ENCODE measurements at places on chromosomes 1 and 21.

GRCh38 chr1:156627313-156627880 lies 8.2 kb downstream of the HAPLN2 start:
- peak; percentile 10 for DNase-seq

- no peak for DNase-seq
These were observed 55.2 kb upstream of the PALMD start for GRCh38 chr1:99590578-99591209.

DNA sequence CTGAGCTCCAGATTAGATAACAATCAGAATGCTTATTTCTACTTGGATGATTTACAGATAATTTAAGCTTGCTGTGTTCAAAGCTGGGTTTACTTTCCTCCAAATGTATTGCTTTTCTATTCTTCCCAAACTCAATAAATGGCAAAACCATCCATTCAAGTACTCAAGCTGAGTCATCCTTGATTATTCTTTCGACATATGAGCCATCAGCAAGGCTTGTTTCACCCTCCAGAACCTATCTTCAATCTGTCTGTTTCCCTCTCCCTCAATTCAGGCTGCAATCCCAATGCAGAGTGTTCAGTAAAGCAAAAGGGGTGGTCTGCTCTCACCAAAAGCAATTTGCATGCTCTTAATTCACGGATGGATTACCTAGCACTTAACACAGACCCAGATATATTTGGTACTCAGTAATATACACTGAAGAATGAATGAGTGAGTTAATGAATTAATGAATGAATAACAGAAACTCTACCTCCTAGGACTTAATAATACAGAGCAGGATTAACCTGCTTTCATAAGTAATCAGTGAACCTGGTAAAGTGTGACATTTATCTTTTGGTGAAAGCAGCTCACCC lies 41.9 kb downstream of the DDR2 start:
- no peak for DNase-seq

GRCh38 chr1:89487972-89488371 lies 36.7 kb upstream of the LRRC8B start:
- DNase-seq: no peak

DNA sequence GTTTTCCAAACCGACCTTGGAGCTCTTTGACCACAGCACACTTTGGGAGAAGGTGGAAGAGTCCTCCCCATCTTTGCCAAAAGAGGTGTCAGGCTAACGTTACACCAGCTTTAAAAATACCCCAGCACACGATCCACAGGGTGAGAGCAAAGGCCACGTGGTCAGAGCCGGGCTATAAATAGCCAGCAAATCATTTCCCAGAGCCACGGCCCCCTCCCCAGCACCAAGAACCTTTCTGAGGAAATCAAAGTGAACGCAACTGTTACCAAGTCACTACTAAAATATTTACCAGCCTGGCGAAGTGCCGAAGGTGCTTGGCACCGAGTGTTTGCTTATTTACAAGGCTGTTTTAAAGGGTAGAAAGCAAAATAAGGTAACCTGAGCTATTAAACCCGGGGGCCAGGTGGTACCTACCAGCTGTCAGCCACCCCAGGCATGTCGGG lies 72.4 kb downstream of the CASZ1 start:
- no peak for DNase-seq

GRCh38 chr1:86696522-86696921 lies 7.9 kb upstream of the SH3GLB1 start:
- no peak for DNase-seq

GRCh38 chr1:110356379-110356778 lies 17.2 kb downstream of the RBM15 start:
- DNase-seq: no peak

GRCh38 chr1:59574085-59574484 lies 240.7 kb upstream of the HOOK1 start:
- no peak for DNase-seq

DNA sequence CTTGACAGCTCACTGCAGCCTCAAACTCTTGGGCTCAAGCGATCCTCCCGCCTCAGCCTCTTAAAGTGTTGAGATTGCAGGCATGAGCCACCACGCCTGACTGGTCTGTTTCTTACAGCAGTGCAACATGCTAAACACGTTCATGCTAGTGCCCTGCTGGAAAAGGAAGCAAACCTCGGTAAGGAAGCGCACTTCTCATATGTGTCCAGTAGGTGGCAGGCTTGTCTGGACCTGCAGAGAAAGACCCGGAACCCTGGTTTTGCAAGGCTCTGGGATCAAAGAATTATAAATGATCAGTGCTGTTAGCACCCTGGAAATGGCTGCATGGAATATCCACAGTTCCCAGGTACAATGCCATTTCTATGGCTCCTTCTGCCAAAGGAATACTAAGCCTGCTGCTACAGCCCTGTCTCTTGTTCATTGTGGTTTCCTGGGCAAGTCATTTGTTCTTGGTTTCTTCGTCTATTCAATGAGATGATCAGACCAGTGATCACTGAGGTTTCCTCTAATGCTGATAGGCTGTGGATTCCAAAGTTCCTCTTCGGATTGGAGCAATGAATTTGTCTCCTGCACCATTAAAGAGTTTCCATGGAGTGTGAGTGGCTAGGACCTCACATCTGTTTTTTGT lies 15.9 kb downstream of the RNU5D-1 start:
- DNase-seq: peak; percentile 32

DNA sequence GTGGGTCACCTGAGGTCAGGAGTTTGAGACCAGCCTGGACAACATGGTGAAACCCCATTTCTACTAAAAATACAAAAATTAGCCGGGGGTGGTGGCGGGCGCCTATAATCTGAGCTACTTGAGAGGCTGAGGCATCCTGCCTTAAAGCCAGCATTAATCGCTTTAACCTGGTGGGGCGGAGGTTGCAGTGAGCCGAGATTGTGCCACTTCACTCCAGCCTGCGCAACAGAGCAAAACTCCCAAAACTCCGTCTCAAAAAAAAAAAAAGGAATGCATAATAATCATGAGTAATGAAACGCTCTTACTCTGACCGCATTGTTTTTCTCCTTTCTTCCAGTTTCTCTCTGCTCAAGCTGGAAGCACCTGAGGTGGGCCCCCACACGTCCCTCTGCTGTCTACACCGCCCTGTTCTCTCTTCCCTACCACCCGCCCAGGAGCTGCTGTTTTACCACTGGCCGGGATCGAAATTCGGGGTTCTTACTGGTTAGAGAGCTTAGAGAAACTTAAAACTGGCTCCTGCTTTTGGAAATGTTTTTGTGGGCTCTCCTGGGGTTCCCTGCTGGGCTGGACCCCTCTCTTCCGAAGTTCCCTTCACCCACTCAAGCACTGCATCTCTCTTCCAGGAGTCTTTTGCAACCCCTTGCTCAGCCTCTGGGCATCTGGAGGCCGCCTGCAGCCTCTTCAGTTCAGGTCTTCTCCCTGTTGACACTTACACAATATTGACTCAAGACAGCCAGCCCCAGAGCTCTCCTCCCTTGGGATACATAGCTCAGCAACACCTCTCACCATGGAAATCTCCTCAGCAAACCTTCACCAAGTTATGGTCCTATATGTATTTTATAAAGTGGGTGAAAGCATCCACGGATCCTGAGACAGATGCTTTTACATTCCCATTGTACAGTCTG lies 62.5 kb downstream of the FAM163A start:
- no peak for DNase-seq

- no peak for DNase-seq
These were observed 114.7 kb downstream of the MAP3K21 start for GRCh38 chr1:233442026-233442780.

DNA sequence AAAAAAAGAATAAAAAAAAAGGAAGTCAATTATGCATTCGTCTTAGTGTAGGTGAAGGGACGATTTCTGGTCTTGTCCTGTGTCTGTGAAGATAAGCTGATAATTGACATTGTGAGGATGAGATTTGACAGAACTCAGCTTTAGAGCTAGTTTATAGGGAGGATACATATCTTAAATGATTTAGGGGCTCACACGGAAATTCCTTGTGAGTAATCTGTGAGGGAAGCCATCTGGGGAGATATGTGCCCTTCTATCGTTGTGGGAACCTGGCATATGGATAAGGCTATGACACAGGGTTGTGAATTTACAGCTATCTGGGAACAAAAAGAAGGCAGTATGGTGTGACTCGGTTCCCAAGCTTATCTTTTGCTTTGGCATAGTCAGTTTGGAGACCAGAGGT lies 71.1 kb downstream of the RABGAP1L start:
- DNase-seq: no peak

DNA sequence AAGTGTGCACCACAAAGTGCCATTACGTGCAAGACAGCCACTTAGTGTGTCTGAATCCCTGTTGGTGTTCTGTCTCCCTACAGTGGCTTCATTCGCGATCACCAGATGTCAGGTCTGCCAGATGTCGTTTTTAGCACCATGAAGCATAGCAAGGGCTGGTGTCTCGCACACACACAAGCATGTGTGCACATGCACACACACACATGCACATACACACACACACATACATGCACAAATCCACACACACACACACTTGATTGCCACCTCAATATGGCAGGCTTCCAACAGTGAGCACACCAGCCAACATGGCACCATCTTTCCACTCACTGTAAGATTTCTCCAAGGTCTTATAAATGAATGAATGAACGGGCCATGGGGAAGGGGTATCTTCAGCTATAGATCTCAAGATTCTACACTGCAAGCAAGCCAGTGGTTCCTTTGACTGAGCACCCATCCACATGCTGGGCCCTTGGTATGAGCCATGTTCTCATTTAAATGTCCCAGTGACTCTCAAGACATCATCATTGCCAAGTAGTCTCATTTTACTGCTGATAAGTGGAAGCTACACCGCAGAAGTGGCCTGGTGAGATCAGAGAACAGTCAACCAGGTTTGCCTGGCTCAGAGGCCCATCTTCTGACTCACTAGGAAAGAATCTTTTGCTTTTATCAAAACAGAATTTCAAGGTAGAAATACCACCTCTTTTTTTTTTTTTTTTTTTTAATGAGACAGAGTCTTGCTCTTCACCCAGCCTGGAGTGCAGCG lies 84.9 kb downstream of the SIM2 start:
- DNase-seq: no peak

DNA sequence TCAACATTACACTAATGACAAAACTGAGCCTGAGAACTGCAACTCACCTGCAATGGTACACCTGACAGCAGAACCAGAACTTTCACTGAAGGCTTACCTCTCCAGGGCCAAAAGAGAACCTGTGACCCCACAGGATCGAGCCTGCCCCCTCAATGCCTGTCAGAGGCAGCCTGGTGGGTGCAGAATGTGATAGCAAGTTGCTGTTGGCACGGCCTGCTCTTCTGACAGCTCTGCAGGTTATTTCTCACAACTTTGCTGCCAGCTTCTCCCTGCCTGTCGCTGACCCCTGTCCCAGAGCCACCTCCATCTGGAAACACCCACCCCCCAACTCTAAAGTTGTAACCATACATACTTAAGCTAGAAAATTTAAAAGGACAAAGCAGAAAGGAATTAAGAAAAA lies 35.2 kb downstream of the HIVEP3 start:
- no peak for DNase-seq

DNA sequence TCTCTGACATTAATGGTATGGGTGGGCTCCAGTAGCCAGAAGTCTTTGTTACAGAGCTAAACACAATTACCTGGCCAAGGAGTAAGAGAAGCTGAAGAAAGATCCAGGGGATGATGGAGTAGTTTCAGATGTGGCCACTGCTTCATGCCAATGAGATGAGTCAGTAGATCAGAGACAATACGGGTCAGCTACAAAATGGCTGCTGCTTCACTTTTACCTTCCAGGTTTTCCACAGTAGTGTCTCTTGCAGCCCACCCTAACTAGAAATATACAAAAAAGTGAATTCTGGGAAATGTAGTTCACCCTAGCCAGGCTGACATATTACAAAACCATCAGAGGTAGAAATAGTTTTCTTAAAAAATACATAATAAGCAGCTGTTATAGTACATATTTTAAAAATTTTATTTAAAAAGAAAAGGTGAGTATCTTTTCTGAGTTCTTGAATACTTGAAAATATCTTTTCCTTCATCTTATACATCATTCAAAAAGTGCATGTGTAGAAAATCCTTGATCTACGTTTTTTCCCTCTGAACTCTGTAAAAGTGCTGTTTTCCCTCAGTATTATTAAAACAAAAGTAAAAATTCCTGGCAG lies 36.1 kb downstream of the LRIF1 start:
- DNase-seq: no peak

GRCh38 chr1:98253145-98253544 lies 332.3 kb upstream of the DPYD start:
- no peak for DNase-seq

- DNase-seq: no peak
These were observed 22.2 kb upstream of the ARHGEF16 start for GRCh38 chr1:3432306-3432705.

DNA sequence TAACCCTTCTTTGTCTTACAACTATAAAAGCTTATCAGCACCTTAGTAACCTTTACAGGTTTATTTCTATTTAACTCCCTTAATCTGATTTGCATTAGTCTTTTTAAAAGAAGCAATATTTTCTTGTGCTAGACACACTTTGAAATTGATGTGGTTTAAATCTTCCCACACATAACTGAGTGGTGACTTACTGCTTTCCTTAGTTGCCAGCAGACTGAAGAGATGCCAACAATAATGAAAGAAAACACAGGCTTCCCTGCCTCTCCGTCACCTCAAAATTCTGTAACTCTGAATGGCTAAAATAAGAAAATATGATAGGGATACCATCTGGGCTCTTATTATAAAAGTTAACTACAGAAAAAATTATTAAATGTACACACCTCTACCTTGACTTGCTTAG lies 196.8 kb downstream of the PTBP2 start:
- no peak for DNase-seq

DNA sequence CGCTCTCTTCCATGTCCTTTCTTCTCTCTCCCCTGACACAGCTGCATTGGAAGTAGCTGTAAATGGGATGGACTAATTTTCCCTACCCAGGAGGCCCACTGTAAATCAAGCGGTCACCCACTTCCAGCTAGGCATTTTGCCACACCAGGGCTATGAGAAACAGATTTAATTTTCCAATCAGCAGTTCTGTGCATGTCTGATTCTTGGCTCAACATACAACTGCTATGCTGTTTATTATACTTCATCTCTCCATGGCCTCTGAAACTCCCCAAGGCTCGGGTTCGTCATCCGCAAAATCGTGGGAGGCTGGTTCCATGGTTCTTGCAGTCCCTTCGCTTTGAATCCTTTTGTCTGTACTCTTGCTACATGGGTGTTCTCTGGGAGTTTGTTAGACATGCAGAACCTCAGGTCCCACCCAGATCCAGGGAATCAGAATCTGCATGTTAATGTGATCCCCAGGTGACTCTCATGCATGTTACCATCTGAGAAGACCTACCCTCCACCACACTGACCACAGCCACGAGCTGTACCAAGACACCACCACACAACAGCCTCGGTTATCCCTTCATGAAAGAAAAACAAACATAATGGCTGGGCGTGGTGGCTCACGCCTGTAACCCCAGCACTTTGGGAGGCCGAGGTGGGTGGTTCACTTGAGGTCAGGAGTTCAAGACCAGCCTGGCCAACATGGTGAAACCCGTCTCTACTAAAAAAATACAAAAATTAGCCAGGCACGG lies 190.5 kb downstream of the GABPA start:
- DNase-seq: no peak

Data from stimulated activated naive CD4-positive, alpha-beta T cell treated with Interleukin-2 at 50 U/mL for 16 hours (primary cell).